DMS 273 treated with DMSO at 0.1 percent for 48 hours (cell line): ENCODE measurements at places on chromosomes 7 and 10.

GRCh38 chr7:149005427-149006344 is 22.6 kb downstream of the PDIA4 start:
- DNase-seq = no peak

DNA sequence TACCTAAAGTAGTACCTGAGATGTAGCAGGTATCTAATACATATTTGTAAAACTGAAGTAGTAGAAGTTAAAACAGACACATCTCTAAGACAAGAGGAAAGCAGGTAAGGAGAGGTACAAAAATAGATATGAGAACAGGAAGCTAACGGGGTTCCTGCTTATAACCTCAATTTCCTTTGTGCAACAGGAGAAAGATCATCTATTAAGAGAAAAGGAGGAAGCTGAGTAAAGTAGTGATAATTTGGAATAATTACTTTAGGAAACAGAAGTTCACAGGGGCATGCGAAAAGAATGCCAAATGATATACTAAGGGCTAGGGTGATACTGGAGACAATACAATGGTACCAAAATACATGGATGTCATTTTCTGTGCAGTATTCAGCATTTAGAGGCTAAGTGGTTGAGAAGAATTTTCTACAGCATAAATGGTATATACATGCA is 108.7 kb downstream of the NRBF2 start:
- DNase-seq = no peak

GRCh38 chr10:82277591-82277990 is 402.6 kb downstream of the NRG3 start:
- no peak for DNase-seq

- DNase-seq = no peak
These were observed 8.2 kb upstream of the RNF148 start for GRCh38 chr7:122710916-122711315.

DNA sequence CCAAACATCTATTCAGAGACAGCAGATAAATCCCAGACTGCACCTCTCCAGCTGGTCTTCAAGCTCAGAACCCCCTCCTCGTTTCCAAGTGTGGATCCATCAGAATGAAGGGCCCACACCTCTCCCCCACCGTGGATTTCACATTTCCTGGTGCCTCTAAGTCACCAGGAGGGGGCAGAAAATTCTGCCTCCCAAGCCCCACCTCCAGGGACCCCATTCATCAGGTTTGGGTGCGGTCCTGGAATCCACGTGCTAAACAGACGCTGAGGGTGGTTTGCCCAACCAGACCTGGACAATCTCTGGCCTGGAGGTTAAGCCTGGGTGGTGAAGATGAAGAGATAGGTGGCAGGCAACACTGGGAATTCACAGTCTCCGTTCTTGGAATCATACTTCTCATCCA is 92.4 kb downstream of the WDR11 start:
- no peak for DNase-seq

DNA sequence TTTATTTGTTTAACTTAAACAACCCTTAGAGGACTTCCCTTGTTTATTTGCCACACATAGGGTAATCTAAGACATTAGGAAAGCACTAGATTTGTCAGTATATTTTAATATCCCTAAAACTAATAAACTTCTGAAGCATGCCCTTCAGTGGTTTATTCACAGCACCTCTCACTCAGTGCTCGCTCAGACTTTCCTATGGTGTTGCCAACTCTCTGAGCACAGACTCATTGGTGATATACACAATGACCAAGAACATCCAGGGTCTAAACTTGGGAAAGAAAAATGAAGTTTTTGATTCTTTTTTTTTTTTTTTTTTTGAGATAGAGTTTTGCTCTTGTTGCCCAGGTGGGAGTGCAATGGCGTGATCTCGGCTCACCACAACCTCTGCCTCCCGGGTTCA is 82.2 kb downstream of the RAB11FIP2 start:
- no peak for DNase-seq

GRCh38 chr10:103854686-103855391 is 537 bp downstream of the SH3PXD2A start:
- no peak for DNase-seq

- DNase-seq = no peak
These were observed 152.5 kb downstream of the PPP1R9A start for GRCh38 chr7:95059842-95060313.

DNA sequence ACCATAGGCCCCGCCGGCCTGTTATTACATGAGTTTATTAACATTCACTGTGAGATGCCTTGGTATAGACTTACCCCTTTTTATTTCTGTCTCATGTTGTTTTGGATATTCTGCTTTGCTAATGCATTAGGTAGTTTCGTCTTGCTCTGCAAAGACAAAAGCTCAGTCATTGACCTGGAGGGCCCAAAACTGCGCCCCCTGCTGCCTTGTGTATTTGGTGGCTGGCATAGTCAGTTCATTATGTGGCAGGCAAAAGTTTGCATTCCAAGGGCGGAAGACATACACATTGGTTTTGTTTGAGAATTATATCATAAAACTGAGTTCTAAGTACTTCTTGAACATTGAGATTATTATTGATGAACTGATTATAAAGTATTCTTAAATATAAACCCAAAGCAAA is 372.5 kb downstream of the SDK1 start:
- no peak for DNase-seq

GRCh38 chr10:96878057-96878456 is 46.0 kb downstream of the LCOR start:
- DNase-seq = no peak
